ENCODE measurements at places on chromosomes 2 and 18.

GRCh38 chr2:207149249-207150213 is 16.2 kb downstream of the KLF7 start:
- DNase-seq, result no peak

DNA sequence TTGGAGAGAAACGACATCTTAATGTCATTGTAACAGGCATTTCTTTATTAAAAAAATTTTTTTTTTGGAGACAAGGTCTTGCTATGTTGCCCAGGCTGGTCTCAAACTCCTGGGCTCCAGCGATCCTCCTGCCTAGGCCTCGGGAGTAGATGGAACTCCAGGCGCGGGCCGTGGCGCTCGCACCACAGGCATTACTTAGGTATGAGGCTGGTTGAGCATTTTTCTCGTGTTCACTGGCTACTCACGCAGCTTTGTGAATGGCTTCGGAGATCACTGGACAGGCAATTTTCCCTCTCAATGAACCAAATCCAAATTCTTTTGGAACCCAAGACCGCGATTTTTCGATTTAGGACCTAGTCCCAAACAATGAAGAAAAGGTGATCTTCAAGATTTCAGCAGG is 795 bp upstream of the TCF7L1 start:
- DNase-seq, result no peak

GRCh38 chr2:120854766-120855530 is 119.3 kb downstream of the GLI2 start:
- no peak for DNase-seq

DNA sequence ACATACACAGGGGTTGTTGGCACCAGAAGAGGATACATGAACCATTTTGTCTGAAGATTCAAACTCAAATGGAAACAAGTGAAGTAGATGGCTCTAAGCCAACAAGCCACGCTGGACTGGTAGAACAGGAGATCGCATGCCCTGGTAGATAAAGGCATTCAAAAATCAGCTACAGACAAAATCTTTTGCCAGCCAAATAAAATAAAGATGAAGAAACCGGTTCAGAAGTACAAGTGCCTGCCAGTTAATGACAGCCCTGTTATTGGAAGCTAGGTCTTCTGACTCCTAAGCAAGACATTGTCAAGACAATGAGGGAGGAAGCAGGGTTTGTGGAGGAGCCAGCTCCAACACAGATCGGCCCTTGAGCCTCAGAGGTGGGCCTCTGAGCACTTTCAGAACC is 52.3 kb downstream of the EHD3 start:
- no peak for DNase-seq

GRCh38 chr18:55038162-55038561 is 78.9 kb upstream of the CCDC68 start:
- DNase-seq, result no peak

- DNase-seq, result no peak
Measured at GRCh38 chr2:201978986-201979385, 54.7 kb upstream of the FZD7 start.

- no peak for DNase-seq
Measured at GRCh38 chr18:29596959-29597358, 1420.0 kb upstream of the CDH2 start.

DNA sequence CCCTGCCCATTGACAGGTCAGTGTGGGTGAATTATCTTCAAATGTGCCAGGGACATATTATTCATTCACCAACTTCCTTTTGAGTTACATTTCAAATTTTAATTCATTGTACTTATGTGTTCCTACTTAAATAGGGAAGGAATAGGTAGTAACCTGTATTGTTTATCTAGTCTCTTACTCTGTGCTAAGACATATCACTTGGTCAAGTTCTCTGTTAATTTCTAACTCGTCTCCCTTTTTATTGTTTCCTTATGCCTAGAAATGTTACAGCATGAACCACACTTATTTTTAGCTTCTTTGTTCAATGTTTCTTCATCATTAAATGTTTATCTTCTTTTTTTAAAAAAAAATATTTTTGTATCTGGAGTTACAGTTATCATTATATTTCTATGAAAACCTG is 151.9 kb downstream of the HAUS1 start:
- DNase-seq, result no peak

DNA sequence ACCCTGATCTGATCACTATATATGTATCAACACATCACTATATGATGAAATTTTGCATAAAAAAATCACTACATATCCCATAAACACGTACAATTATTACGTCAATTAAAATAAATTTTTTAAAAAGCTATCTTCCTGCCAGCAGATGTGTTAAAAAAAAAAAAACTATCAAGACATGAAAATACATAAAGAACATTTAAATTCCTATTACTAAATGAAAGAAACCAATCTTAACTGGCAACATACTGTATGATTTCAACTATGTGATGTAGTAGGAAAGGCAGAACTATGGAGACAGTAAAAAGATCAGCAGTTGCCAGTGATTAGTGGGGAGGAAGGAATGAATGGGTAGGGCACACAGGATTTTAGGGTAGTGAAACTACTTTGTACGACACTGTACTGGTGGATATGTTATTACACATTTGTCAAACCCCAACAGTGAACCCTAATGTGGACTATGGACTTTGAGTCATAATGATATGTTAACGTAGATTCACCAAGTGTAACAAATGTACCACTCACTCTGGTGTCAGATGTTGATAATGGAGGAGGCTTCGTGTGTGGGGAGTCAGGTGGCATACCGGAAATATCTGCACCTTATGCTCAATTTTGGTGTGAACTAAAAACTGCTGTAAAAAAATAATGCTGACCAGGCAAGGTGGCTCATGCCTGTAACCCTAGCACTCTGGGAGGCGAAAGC is 27.4 kb downstream of the USP34 start:
- DNase-seq, result no peak

DNA sequence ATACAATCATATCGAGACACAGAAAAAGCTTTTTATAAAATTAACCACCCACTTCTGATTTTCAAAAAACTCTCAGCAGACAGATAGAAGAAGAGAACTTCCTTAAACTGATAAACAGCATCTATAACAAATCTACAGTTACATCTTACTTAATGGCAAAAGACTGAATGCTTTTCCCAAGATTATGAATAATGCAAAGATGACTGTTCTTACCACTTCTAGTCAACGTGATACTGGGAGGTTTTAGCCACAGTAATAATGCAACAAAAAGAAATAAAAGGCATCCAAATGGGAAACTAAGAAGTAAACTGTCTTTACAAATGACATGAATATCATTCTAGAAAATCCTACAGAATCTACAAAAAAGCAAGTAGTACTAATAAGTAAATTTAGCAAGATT is 58.0 kb upstream of the TMEM247 start:
- DNase-seq, result no peak

- DNase-seq, result no peak
Measured at GRCh38 chr2:70678576-70679143, 89.3 kb downstream of the ADD2 start.

DNA sequence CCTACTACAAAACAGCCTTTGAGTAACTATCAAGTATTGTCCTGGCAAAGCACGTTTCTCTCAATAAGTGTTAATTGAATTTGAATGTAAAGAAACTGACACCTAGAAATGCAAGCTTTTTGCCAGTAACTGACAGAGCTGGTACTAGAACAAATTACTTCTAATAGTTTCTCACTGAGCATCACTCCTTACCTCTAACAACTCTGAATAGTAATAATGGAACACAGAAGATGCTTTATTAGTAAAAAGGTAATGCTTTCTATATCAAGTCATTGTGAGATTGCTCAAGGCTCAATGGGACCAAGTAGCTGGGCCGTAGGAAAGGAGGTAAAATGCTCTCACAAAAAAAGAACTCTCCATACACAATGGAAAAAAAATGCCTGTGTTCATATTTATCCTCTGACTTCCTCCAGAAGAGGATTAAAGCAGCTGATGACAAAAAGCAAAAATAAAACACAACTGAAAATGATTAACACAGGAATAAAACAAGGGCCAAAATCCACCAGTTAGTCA is 11.8 kb downstream of the RASGRP3 start:
- no peak for DNase-seq

Data from activated CD4-positive, alpha-beta T cell treated with anti-CD3 and anti-CD28 coated beads, Interleukin-2, amount 50 U/mL, for 1 hour (primary cell).